ENCODE measurements at places on chromosomes 5 and 9.

DNA sequence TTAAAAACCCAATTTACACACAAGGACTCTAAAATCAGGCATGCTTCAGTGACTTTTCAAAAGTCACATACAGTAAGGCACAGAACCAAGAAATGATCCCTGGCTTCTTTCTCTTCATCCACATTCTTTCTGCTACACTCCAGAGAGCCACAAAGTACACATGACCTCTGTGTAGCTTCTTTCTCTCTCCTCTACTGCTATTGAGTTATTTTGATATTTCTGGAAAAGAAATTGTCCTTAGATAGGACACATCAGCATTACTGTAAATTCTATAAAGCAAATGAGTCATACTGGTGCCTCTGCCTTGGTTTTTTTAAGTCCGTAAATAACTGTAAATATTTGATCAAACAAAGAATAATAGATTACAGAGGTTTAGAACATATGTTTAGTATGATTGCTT is 96.3 kb downstream of the KIAA0825 start:
- no peak for DNase-seq

DNA sequence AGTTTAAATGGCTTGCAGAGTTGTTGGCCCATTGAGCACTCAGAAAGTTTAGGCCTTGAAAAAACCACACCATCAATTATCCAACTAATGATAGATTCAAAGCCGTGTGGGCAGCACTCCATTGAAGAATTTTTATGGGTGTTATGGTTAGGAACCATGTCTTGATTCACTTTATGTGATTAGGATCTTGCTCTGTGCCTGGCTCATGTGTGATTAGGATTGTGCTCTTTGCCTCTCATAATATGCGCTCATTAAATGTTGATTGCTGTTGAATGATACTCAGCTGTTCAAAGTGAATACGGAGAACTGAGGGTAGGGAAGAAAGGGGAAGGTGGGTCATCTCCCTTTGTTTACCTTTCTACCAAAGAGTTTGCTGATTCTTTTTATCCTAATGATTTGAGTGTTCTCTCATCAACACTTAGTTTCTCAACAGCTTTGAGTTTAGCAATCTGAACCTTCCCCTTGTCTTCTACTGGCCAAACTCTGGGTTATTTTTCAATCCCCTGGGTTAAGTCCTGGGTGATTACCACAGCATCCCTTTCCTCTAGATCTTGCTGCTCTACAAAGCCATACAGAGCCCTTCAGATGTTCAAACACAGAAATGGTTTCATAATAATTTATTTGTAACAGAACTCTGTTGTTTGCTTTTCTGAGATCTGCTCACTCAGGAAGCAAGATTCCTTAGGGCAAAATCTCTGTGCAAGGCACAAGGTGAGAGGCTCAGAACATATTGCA is 668.8 kb upstream of the RGMB start:
- no peak for DNase-seq

DNA sequence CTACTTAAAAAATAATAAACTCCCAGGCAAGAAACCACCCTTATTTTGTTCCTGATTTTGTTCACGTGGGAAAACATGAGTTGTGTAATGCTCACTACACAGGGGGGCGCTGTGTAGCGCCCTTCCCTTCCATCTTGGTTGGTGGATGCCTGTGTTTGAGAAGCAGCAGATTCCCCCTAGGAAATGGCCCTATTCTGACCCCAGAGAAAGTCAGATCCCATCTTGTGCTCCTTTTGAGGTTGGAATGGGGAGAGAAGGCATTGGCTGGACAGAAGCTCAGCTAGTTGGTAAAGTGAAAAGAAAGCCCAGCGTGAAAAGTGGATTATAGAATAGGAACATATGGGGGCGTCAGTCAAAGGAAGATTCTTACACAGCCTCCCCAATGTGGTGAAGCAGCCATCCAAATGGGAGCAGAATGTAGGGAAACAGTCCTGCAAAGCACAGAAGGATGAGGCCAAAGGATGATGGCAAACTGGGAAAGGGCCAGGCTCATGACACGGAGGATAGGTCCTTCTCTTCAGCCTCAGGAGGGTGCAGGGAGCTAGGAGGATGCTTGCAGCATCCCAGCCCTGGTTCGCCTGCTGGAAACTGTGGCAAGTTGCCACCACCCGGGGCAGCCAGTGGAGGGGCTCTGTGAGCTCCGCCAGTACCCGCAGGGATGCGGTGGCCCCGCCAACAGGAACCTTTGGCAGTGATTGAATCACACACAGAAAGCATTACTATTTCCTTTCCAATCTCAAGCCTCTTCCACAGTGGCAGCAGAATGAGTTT is 314.2 kb upstream of the DAP start:
- no peak for DNase-seq

- DNase-seq = no peak
Measured at GRCh38 chr9:135906291-135907005, 898 bp downstream of the CAMSAP1 start.

GRCh38 chr9:68974431-68974830 is 39.5 kb downstream of the PRKACG start:
- no peak for DNase-seq

GRCh38 chr9:93520523-93520922 is 55.9 kb upstream of the PHF2 start:
- DNase-seq = no peak

GRCh38 chr9:96172797-96173196 is 129.2 kb downstream of the HSD17B3 start:
- DNase-seq = no peak

DNA sequence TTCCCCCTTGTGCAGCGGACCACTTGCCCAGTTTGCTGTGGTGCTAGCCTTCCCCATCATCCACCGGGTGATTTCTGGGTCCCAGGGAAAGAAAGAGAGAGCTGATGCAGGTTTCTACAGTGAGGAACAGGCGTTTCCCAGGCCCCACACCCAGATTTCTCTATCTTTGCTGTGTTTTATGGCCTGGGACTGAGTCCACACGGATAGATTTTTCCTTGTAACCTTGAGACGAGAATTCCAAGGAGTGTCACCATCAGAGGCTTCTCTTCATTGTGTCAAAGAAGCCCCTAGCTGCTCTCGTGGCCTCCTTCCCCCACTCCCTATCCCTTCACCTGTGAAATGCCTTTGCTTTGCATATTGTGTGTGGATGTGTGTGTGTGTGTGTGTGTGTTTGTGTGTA is 21.2 kb upstream of the FGFR4 start:
- DNase-seq = no peak

GRCh38 chr9:92770360-92770995 is 5.8 kb upstream of the BICD2 start:
- peak; percentile 5 for DNase-seq

GRCh38 chr5:80662108-80662507 is 7.3 kb upstream of the DHFR start:
- DNase-seq = no peak

DNA sequence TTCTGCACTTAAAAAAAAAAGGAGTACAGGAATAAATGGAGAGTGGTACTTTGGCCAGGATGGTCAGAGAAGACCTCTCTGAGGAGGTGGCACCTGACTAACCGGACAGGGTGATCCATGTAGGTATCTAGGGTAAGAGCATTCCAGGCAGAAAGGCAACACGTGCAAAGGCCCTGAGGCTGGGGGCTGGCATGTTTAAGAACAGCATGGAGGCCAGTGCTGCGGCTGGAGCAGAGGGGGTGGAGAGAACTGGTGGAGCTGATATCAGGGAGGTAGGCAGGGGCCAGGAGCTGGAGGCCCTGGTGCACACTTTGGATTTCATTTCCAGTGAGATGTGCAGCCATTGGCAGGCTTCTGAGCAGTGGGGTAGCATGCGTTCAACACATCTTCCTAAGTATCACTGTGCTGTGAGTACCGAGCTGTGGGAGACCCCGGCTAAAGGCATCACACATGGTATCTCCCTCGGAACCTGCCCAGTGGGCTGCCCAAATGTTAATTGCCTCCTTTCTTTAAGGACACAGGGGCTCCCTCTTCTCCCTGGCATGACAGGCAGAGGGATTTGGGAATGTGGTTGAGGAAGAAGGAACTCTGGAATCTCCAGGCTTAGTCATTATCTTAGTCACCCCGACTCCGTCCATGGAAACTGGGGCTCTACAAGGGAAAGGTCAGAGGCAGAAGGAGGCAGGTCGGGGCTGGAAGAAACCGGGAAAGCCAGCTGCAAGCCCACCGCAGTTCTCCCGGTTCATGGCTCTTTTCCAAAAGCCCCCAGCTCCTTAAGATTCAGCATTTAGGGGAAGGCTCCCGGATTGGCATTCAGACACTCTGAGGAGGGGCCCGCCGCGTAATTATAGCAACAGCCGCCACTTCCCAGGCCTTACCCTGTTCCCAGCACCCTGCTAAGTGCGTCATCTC is 18.6 kb downstream of the SLC6A7 start:
- DNase-seq = no peak

GRCh38 chr5:139648205-139649081 is at the start of gene CXXC5:
CXXC5 (plus strand) TSS chr5:139648349; CDS start chr5:139680524, 32,175 bp downstream.
- DNase-seq = no peak

DNA sequence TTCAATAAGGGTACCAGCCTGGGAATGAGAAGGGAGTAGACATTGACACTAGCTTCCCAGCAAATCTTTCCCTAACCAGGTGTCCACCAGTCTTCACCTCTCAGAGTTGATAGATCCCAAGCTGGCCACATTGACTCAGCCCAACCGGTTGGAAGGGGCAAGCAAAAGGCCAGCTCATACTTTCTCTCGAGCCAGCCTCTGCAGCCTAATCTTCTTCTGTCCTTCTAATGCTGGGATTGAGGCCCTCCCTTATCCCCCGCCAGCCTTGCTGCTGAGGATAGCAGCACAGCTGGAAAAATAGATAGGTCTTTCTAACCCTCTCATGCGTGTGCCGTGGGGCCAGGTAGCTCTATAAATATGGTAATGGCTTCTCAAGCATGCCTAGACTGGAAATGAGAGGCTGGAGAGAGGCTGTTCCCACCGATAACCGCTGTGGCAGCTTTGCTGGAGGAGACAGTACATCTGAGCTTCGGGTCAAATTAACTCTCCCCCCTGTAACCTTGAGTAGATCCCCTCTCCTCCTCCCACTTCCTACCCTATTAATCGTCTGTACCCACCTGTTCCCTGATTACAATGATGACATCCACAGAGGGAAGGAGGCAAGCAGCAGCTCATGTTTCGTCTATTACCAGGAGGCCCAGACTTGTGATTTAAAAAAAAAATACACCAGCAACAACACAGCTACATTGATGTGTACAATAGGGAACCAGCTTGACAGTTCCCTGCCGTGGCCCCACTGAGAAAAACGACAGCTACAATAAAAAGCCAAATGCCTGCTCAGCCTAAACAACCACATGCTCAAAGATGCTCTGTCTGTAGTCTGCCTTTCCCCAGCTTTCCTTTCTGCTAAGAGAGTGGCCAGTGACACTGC is 219.9 kb upstream of the BRINP1 start:
- peak; percentile 35 for DNase-seq

DNA sequence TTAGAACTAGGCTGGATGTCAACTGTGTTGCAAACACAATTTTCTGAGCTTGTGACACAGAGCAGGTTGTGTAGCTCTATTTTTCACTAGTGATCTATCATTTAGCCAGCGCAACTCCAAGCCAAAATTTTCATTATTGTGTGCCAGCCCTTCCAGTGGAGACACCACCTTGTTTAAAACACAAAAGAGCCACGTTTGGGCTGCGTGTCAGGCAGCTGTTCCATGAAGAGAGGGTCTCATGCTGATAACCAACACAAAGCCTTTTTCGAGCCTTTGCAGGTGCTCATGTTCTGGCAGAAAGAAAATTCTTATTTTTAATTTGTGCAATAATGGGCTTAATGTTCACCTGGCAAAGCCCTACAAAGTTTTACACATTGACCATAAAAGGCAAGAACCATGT is 237.6 kb upstream of the RGMB start:
- no peak for DNase-seq

- no peak for DNase-seq
Measured at GRCh38 chr5:10130881-10131280, 118.8 kb downstream of the ATPSCKMT start.
